ENCODE measurements at places on chromosomes 11 and 22.

GRCh38 chr11:12380565-12381325 is 3.4 kb downstream of the PARVA start:
- no peak for DNase-seq

- no peak for DNase-seq
Measured at GRCh38 chr11:69134957-69135356, 20.8 kb upstream of the SMIM38 start.

GRCh38 chr11:37450613-37451012 is 852.6 kb upstream of the RAG2 start:
- DNase-seq: no peak

GRCh38 chr11:57936050-57936418 is 87.6 kb upstream of the OR9Q1 start:
- DNase-seq: no peak

DNA sequence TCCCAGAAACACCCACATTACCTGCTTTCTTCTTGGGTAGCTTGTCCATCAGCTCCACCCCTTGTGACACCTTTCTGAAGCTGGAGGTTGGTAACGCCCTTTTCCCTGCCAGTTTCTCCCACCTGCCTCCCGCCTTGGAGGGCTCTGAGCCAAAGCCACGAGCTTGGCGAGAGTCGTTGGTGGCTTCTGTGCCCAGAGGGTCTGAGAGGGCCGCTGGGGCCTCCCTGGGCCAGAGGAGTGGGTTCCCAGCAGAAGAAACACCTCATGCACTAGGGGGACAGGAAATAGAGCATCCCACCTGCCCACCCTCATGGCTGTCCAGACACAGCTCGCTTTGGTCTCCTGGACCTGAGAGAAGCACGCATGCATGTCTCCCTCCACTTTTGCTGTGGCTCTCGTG is 37.9 kb downstream of the B3GAT1 start:
- no peak for DNase-seq

DNA sequence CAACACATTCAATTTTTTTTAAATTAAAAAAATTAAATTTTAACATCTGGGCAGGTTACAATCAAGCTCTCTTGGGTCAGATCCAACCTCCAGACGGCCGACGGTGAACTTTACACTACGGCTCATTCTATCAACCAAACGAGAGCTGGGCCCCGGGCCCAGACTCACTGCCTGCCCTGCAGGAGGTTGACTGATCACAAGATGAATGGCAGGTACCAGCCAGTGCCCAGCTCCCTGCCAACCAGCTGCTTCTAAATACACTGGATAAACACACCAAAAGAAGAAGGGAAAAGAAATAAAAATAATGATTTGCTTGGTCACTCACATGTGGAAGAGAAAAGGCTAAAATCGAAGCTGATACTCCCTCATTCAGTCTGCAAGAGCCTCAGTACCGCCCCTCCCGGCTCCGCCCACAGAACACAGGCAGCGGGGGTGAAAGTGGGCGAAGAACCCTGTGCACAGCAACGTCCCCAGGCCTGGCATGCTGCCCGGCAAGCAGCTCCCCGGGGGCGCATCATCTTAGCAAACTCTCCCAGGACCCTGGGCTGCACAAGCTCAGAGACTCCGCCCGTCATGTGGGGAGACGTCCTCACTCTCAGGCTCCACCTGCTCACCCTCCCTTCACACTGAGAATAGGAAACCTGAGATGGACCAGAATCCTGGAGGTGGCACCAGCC is 303.4 kb downstream of the SHANK2 start:
- DNase-seq: no peak

GRCh38 chr11:128859563-128860441 is 7.3 kb downstream of the KCNJ1 start:
- peak; percentile 65 for DNase-seq

DNA sequence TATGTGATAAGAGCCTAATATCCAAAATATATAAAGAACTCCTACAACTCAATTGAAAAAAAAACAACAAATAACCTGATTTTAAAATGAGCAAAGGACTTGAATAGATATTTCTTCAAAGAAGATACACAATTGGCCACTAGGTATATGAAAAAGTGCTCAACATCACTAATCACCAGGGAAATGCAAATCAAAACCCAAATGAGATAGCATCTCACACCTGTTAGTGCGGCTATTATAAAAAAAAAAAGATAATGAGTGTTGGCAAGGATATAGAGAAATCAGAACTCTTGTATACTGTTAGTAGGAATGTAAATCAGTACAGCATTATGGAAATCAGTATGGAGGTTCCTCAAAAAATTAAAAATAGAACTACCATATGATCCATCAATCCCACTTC is 5.9 kb upstream of the SIK2 start:
- no peak for DNase-seq

- DNase-seq: no peak
Measured at GRCh38 chr22:49269928-49270327, 557.7 kb downstream of the BRD1 start.

- no peak for DNase-seq
Measured at GRCh38 chr11:120219232-120219937, 8.6 kb downstream of the OAF start.

GRCh38 chr11:66720223-66720898 is 8.7 kb downstream of the SPTBN2 start:
- DNase-seq: no peak

DNA sequence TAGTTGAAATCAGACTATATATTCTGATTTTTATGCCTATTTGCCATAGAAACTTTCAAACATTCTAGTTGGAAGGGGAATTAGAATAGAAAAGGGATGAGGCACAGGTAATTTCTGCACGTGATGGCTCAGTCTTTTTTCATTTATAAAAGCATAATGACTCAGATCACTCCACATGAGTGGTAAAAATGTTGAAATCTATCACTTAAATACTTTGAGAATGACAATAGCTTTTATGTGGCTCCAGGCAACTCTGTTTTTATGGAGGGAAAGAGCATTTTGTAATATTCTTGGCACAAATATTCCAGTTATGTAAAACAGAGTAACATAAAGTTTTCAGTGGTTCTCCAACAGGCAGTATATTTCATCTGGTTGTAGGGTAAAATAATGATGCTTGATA is 5.9 kb upstream of the MMP3 start:
- DNase-seq: no peak

GRCh38 chr22:44042249-44043218 is 18.4 kb downstream of the PARVB start:
- no peak for DNase-seq

DNA sequence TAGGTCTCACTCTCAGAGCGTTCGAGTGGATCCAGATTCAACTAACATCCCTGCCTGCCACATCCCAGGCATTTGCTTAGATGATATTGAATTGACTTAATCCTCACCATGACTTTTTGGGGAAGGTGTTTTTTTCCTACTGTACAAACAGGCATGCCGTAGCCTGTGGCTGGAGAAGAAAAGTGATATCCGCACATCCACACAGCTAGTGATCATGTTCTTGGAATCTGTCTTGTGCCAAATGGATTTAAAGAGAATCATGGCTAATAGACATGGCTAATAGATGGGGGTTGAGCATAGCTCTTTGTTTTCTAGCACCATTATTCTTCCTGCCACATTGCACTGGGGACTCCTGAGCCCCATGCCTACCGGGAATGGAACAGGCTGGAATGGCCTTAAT is 82.1 kb upstream of the THY1 start:
- DNase-seq: no peak

DNA sequence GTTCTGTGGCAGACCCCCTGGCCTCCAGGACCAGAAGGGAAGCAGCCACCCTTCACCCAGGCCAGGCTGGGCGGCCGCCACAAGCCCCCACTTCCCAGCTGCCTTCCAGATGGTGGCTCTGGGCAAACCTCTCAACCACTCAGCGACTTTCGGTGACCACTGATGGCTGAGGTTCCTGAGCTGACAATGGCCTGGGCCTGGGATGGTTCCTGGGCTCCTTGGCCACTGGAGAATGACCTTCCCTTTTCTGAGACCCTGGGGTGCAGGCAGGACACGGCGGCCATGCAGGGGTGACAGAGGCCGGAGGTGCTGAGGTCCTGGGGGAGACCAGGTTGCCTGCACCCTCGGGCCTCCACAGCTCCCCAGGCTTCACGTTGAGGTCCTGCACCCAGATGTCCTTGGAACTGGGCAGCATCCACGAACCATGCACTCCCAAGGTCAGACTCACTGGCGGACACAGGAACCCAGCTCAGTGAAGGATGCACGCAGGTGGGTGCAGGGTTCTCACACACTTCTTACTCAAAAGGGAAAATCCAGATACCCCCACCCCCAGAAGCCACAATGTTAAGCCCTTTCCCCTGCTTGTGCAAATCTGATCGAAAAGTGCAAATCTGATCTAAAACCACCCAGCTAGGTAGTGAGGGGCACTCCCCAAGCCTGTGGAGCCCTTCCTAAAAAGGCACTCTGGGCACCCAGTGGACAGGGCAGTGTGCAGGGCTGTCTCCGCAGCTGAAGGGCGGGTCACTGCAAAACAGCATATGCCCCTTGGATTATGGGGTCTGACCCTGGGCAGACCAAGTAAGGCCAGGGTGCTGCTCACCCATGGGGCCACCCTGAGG is 13.9 kb upstream of the PHLDA2 start:
- no peak for DNase-seq

DNA sequence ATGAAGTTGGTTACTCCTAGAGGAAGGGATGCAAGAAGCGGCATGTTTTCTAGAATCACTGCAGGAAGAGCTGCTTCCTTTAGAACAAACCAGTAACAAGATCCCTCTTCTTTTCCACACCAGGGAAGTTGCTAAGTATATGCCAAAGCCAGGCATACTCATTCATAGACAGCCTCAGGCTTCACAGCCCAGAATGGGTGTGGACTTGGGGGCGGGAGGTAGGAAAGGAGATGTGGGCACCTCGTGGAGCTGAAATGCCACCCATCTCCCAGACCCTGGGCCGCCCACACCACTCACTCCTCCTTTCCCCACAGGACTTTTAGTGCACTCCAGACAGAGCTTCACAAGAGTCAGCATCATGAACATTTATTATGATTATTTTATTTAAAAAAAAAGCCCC is 16.0 kb upstream of the TMEM121B start:
- no peak for DNase-seq

- no peak for DNase-seq
Measured at GRCh38 chr11:11309906-11310305, 43.1 kb downstream of the CSNK2A3 start.

- DNase-seq: no peak
Measured at GRCh38 chr11:46511342-46511741, 82.5 kb downstream of the AMBRA1 start.

- no peak for DNase-seq
Measured at GRCh38 chr11:65558930-65559509, 861 bp upstream of the LTBP3 start.

GRCh38 chr11:118088531-118088930 is 1.8 kb upstream of the SMIM35 start:
- no peak for DNase-seq

GRCh38 chr22:49193348-49193747 is 634.3 kb downstream of the BRD1 start:
- DNase-seq: no peak

DNA sequence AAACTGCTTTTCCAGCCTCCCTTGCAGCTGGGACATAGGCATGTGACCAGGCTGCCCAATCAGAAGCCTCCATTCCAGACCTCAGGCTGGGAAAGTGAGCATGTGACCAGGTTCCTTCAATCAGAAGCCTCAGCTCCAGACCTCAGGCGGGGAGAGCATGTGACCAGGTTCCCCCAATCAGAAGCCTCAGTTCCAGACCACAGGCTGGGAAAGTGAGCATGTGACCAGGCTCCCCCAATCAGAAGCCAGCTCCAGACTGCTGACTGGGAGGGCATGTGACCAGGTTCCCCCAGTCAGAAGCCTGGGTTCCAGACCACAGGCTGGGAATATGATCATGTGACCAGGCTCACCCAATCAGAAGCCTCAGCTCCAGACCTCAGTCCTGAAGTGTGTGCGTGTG is 11.7 kb upstream of the IL2RB start:
- DNase-seq: no peak

- DNase-seq: no peak
Measured at GRCh38 chr11:129298988-129299387, 76.7 kb upstream of the BARX2 start.

DNA sequence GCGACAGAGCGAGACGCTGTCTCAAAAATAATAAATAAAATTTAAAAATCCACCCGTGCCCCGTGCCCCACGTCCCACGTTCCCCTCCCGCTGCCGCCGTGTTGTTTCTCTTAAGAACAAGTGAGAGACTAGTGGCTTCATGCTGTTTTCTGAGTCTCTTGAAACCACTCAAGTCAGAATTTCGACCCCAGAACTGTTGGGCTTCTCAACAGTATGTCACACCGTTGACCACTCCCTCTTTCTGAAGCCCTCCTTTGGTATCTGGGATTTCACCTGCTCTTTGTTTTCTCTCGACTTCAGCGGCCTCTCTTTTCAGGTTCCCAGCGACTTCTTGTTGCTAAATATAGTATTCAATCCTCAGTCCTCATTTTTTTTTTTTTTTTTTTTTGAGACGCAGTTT is 974 bp downstream of the PPIL2 start:
- DNase-seq: no peak

- no peak for DNase-seq
Measured at GRCh38 chr11:62493801-62494200, 52.8 kb downstream of the AHNAK start.

GRCh38 chr22:21933413-21933812 is 19.2 kb downstream of the PPM1F start:
- DNase-seq: no peak

- DNase-seq: no peak
Measured at GRCh38 chr11:1531449-1532013, 40.5 kb downstream of the DUSP8 start.

- no peak for DNase-seq
Measured at GRCh38 chr22:48889887-48890692, 937.6 kb downstream of the BRD1 start.

DNA sequence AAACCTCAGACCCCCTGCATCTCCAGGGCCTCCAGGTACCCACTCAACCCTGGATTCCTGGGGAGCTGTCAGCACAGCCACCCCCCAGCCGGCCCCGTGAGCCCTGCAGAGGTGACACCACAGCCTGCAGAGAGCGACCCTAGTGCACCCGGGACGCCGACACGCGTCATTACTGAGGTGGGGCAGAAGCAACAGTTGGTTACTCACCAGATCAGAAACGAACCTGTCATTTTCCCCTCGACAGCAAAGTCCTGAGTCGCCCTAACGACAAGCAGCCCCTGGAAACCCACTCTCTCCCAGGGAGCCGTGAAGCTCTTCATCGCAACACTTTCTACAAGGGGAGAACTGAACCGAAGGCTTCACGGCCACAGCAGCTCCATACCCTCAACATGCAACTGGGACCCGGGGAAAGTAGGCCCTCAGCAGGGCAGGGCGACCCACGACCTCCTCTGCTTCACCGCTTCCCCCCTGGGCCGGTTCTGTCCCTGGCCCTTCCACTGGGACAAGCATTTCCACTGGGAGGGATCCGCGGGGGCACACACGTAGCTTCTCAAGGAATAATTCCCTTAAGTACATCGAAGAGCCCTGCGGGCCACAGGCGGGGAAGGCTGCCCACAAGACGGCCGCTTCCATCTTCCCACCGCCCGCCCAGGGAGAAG is 1.6 kb downstream of the BRD1 start:
- DNase-seq: peak; percentile 35

- no peak for DNase-seq
Measured at GRCh38 chr11:78567209-78567608, 7.5 kb downstream of the NARS2 start.

GRCh38 chr11:13169709-13170108 is 107.9 kb upstream of the BMAL1 start:
- no peak for DNase-seq
